Left renal pelvis (tissue), 4 donors: ENCODE measurements at places on chromosomes 3 and 15.

DNA sequence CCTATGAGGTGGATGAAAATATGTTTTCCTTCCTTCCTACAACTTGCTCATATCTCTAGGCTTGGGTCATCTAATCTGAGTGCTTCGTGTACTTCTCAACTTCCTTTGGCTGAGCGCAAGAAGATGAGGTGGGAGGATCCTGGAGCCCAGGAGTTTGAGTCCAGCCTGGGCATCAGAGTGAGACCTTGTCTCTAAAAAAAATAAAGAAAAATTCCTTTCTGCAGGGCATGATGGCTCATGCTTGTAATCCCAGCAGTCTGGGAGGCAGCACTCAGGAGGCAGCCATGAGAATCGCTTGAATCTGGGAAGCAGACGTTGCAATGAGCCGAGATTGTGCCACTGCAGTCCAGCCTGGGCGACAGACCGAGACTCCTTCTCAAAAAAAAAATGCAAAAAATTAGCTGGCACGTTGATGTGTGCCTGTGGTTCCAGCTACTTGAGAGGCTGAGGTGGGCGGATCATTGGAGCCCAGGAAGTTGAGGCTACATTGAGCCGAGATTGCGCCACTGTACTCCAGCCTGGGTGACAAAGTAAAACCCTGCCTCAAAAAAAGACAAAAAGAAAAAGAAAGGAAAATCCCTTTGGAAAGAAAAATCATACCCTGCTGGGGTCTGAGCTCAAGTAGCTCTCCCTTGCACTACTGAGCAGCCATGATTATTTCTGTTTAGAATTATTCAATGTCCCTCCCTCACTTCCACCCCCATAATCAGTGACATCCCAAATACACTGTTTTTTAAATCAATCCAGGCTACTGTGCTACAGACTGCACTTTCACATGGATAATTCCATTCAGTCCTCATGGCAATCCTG is 28.0 kb upstream of the RAB11A start:
- DNase-seq = no peak

- no peak for DNase-seq
Observed at GRCh38 chr3:107578091-107578490, 55.3 kb downstream of the BBX start.

DNA sequence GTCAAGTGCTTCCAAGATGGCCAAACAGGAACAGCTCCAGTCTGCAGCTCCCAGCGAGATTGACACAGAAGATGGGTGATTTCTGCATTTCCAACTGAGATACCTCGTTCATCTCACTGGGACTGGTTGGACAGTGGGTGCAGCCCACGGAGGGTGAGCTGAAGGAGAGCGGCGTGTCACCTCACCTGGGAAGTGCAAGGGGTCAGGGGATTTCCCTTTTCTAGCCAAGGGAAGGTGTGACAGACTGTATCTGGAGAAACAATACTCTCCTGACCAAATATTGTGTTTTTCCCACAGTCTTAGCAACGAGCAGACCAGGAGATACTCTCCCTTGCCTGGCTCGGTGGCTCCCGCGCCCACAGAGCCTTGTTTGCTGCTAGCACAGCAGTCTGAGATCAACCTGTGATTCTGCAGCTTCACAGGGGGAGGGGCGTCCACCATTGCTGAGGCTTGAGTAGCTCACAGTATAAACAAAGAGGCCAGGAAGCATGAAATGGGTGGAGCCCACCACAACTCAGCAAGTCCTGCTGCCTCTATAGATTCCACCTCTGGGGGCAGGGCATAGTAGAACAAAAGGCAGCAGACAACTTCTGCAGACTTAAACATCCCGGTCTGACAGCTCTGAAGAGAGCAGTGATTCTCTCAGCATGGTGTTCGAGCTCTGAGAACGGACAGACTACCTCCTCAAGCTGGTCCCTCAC is 293.5 kb upstream of the SUCLG2 start:
- no peak for DNase-seq

GRCh38 chr15:70082281-70082900 is 15.3 kb downstream of the TLE3 start:
- no peak for DNase-seq

- DNase-seq = no peak
Observed at GRCh38 chr15:70493787-70494516, 269.4 kb downstream of the UACA start.

GRCh38 chr15:98853617-98854420 is 153.8 kb downstream of the PGPEP1L start:
- no peak for DNase-seq

GRCh38 chr15:97567411-97567810 is 393.1 kb upstream of the ARRDC4 start:
- no peak for DNase-seq
